ENCODE measurements at places on chromosomes 3 and 15. TPM values are rescaled to one million over a fixed set of nuclear protein-coding genes. Genes with fewer than 3 reads are reported as not detected.

DNA sequence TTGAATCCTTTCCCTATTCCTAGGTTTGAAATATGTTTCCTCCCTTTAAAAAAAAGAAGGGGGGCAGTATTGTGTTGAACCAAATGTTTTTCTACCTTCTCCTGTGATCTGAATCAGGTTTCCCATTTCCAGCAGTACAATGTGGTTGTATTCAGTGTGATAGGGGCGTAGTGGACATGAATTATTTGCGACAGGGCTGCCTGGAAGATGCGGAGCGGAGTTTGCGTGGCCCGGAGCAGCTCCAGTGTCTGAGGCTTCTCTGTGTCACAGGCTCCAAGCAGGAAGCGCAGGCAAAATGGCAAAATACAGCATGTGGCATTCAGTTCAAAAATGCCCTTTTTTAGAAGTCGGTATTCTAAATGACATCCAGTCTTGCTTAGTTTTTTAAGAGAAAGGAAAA lies 154.4 kb downstream of the PGPEP1L start:
- peak; percentile 70 for DNase-seq

DNA sequence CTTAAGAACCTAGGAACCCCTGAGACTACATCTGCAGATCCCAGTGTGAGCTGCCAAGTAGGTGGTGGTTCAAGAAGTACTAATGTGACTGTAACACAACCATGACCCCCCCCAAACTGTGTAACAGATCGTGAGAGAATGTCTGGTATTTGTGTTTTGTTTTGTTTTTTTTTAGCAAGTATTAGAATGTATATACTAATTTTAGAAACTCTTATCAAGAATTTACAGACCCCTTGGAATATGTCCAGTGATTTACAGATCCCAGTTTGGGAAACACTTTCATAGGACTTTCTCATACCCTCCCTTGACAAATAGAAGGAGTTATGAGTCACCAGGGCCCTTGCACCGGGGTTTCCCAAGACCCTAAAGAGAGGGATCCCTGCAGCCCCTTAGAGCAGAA lies 79.8 kb downstream of the SEMA5B start:
- no peak for DNase-seq

- DNase-seq: no peak
Observed at GRCh38 chr3:18747383-18747782, 322.2 kb upstream of the SATB1 start.

- DNase-seq: no peak
Observed at GRCh38 chr3:147760941-147761340, 351.8 kb downstream of the ZIC1 start.

DNA sequence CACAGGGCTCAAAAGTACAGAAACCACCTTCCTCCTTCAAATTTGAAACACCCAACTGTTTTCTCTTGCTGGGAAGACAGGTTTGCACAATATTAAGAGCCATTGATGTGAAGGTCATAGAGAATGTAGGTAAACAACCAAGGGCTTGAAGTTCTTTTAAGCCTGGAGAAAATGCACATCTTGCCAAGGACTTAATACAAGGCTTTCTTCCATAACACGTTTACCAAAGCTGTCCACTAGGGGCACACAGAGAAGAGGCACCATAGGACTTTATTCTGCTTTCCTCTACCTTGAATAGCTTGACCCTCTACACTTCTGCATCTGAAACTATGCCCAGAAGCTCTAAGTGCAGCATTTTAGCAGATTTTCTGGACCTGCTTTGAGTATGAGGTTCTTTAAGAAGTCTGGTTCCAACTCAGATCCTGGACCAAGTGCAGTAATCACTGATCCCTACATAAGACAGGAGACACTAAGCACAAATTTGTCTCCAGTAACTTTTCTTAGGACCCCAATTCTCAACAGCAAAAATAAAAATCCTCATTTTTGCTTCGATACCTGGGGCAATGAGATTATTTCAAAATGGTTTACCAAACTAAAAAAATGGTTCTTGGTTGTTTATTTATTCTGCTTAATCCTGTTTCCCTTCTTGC lies 138.0 kb downstream of the FBN1 start:
- no peak for DNase-seq

DNA sequence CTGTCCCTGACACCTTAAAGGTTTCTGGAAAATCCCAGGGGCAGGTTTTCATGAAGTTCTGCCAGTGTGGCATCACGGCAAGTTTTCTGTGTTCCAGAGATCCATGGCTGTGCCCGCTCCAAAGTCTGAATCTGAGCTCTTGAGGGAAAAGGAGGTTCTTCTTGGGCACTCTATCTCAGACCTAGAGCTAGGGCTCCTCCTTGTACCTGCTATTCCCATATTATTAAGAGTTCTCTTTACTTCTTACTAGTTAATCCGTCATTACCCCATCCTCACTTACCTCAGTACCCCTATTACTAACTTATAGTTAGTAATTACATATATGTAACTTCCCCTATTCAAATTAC lies 5.9 kb upstream of the TRA2B start:
- DNase-seq: no peak

DNA sequence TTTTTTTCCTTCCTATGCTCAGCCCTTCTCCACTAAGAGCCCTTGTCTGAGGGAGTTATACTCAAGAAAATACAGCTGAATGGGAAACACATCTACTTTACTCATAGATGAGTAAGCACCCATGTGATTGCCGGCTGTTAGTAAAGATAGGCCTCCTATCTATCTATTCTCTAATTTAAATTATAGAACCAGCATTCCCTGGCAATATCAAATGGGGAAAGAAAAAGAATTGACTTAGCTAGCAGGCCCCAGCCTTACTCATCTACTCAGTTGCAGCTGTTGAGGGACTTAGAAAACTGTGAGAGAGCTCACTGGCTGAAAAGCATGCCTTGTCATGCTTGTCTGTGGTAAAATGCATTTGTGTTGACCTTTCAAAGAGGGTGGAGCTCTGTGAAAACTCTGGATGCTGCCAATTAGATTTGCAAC lies 116.9 kb upstream of the LRRFIP2 start:
- peak; percentile 37 for DNase-seq

GRCh38 chr3:94614192-94614591 lies 551.3 kb downstream of the NSUN3 start:
- DNase-seq: no peak

- DNase-seq: no peak
Observed at GRCh38 chr15:47614360-47615011, 102.8 kb upstream of the SEMA6D start.

DNA sequence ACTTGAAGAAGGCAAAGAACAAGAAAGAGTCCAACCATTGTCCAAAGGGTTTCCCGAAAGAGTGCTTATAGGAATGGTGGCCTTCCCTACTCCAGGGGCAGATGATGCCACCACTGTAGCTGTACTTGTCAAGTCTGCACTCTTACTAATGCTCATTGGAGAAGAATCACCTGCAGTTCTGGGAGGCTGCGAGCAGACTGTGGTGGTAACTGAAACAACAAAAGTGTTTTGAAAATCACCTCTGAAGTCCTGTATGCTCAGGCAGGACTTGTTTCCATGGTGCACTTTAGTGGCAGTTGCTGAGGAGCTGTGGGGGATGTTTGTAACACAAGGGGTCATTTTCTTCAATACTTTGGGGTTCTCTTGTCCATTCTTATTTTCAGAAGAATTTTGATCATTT lies 36.0 kb downstream of the USF3 start:
- no peak for DNase-seq

DNA sequence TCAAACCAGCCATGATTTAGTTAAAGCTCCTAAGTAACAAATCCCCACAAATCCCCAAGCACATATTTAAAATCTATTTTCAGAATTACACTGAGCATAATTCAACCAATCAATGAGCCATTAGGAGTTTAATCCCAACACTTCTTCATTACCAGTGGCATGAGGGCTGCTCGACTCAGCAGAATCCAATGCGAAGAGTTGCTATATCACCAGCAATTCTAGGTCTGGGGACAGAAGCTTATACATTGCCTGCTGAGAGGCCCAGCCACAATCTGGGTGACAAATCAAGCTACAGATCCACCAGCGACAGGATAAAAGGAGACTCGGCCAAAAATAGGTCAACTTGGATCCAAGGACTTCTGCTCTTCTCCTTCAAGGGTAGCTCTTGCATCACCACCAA lies 238.8 kb downstream of the NTRK3 start:
- DNase-seq: no peak

GRCh38 chr3:189710620-189711402 lies 79.6 kb downstream of the TP63 start:
- DNase-seq: peak; percentile 97

DNA sequence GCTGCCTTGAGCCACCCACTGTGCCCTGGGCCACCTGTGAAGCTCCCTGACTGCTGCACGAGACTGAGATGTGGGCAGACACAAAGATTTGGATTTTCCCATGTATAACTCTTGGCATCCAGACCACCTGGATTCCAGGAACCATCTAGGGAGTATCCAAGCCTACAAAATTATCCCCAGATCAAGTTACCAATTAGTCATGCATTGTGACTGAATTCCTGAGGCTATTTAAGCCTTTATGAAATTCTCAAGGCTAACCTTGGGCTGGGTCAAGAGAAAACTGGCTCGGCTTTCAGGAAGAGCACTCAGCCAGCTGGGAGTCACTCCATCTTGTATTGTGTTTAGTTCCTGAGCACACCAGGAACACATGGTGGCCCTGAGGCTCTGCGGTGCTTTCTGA lies 13.3 kb upstream of the ATP13A5 start:
- DNase-seq: no peak

GRCh38 chr15:89905846-89906378 lies 6.8 kb downstream of the ARPIN start:
- DNase-seq: no peak

DNA sequence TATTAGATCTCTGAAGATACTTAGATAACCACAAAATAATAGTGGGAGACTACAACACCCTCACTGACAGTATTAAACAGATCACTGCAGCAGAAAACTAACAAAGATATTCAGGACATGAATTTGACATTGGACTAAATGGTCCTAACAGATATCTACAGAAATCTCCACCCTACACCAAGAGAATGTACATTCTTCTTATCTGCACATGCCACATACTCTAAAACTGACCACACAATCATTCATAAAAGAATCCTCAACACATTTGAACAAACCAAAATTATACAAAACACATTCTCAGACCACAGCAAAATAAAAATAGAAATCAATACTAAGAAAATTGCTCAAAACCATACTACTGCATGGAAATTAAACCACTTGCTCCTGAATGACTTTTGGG lies 116.3 kb downstream of the DTWD1 start:
- DNase-seq: no peak

GRCh38 chr15:85988741-85989140 lies 90.9 kb upstream of the AGBL1 start:
- no peak for DNase-seq

DNA sequence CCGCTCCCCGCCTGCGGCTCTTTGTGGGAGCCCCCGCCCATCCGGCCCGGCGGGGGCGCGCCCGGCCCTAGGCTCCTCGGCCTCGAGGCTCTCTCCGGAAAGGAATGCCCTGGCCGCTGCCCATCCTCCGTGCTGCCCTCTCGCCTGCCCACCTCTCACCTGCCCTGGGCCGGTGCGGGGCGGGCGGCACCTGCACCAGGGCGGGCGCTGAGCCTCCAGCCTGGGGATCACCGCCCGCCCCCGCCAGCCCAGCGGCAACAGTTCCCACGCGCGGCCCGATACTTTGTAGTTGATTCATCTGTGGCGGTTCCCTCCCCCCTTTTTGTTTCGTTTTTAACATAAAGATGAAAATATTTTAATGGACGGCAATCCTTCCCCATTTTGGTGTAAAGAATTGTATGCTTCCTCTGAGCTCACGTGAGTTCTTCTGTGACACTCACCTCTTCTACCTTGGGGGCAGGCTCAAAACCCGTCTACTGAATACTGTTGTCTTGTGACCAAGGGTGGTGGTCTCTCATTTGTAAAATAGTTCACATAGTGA lies 1.9 kb downstream of the KLF13 start:
- DNase-seq: no peak

GRCh38 chr3:17183951-17184550 lies 299.3 kb downstream of the PLCL2 start:
- DNase-seq: peak; percentile 3

- no peak for DNase-seq
Observed at GRCh38 chr15:80527961-80528360, 123.8 kb downstream of the ARNT2 start.

GRCh38 chr3:5013021-5013906 lies 34.0 kb downstream of the BHLHE40 start:
- DNase-seq: no peak

DNA sequence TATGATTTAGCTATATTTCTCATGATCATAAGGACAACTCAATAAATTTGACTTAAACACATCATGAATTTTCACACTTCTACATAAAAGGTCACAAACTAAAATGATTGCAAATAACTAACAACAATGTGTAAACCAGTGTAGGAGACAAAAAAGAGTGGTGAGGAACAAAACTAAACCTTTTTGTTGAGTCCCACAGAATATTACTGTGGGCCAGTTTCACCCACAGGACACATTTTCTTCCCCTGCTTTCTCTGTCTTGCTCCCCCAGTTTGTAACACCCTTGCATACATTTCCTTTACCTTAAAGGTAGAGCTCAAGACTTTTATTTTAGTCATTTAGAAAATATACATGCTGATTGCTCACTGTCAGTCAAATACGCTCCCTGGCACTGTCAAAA lies 130.9 kb upstream of the GOLGA6L6 start:
- no peak for DNase-seq

- no peak for DNase-seq
Observed at GRCh38 chr3:171836855-171837254, 6.3 kb upstream of the TMEM212 start.

GRCh38 chr3:151467069-151467468 lies 6.2 kb upstream of the IGSF10 start:
- DNase-seq: no peak

- no peak for DNase-seq
Observed at GRCh38 chr3:156747046-156747445, 72.7 kb downstream of the TIPARP start.

DNA sequence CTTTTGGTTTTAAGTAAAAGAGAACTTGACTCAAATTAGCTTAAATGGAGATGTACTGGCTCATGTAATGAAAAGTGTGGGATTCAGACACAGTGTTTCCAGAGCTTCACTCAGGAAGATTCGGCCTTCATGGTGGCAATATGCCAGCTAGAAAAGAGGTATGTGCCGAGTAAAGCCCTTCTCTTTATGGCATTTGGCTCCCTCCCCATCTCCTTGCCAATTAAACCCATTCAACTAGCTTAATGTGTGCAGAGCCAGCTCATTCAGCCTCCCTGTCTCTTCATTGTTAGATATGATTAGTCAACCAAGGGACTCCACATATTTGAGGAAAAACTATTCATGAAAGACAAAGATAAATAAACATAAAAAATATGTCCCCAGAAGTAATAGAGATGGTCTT lies 15.0 kb upstream of the TRANK1 start:
- no peak for DNase-seq

Gene TTLL13
- polyA plus RNA-seq: 0.04 TPM

Gene RYR3
- polyA plus RNA-seq: not detected

Gene SERPINI2
- not detected for polyA plus RNA-seq

Gene STAB1
- polyA plus RNA-seq: 0.01 TPM

Gene TM4SF1
- 37.5 TPM for polyA plus RNA-seq

Gene CIDEC
- 0.09 TPM for polyA plus RNA-seq

Gene ADCY5
- 0.23 TPM for polyA plus RNA-seq

All from BJ (cell line).